Activated T-helper 1 cell treated with anti-CD3 and anti-CD28 coated beads, Interleukin-12 subunit alpha, Interleukin-12 subunit beta, Interleukin-2, Interleukin-4 antibody, amounts not matched to agents 30 ng/mL and 10 ng/mL and 1 ng/mL, durations not matched to agents 14 hours and 24 hours and 36 hours (primary cell): ENCODE measurements at places on chromosomes 11 and 22.

DNA sequence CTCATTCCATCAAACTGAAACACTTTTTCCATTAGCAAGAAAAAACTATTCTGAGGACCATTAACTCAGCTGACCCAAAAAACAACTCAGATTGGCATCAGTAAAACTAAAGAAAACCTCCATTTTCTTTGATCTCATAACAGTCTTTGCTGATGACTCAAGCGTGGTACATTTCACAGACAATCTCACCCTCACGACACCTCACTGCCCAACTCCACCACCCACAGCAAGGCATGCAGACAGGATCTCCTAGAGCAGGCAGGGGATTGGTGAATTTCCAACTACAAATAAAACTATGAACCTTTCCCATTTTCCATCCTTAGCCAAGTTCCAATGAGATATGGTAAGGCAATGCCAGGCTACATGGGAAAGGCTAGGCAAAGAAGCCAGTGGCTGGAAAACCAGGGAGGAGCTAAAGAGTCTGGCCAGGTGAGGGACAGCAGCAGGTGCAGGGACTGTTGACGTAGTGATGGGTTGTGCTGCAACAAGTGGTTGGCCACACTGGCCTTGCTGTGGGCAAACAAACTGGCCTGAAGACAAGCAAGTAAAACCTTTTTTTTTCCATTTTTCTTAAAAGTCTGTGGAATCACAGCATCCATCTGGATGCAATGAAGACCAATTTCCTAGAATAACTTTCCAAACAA is 97.2 kb downstream of the SERGEF start:
- H3K4me1 ChIP-seq, result no peaks in the 10 kb centered on the region
- no peak overlapping the region for H3K4me3 ChIP-seq
- H3K27ac ChIP-seq, result no peak overlapping the region
- DNase-seq, result no peak
- no peaks in the 10 kb centered on the region for H3K27me3 ChIP-seq

DNA sequence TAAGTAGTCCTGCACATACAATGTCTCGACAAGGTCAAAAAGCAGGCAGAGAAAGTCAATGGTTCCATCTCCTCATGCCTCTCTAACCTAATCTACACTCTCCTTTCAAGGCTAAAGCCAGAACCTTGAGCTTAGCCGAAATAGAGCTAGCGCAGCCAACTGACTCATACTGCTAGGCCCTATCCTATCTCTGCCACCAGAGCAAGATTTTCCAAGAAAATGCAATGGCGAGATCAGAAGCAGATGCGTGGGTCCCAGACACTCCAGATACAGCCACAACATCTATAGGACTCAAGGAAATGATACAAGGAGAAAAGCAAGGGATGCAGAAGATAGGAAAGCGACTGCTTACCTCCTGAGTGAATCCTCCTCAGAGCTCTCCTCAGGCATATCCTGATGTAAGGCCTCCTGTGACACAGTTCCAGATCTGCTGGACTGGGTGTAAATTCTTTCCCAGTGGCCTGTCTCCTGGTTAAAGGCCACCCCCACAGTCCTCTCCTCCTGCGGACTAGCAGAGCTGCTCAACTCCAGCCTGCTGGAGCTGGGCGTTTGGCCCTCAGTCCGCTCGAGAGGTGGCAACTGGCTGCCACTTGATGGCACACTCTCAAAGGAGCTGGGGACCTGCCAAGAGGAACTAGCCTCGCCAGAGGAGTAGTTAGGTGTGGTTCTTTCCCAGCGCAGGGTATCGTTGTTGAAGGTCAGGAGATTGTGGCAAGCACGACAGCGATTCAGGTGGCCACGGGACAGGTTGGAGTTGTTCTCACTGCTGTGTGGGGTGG is 52.0 kb downstream of the AMBRA1 start:
- no peak for DNase-seq
- H3K4me3 ChIP-seq, result no peak overlapping the region
- no peaks in the 10 kb centered on the region for H3K27me3 ChIP-seq
- peaks cover 11% of the 10 kb centered on the region for H3K4me1 ChIP-seq
- H3K36me3 ChIP-seq, result peaks cover 30% of the 10 kb centered on the region

- no peak for DNase-seq
- no peaks in the 10 kb centered on the region for H3K4me1 ChIP-seq
- no peak overlapping the region for H3K27ac ChIP-seq
- H3K36me3 ChIP-seq, result no peaks in the 10 kb centered on the region
- no peak overlapping the region for H3K4me3 ChIP-seq
Measured at GRCh38 chr11:56750190-56750589, 1.7 kb upstream of the OR9G4 start.

GRCh38 chr11:134223121-134223520 is 646 bp downstream of the NCAPD3 start:
- H3K4me1 ChIP-seq, result peaks cover 65% of the 10 kb centered on the region
- H3K4me3 ChIP-seq, result peak overlapping the region; percentile 98
- DNase-seq, result no peak
- peaks cover 34% of the 10 kb centered on the region for H3K36me3 ChIP-seq
- H3K27ac ChIP-seq, result peak overlapping the region; percentile 95

DNA sequence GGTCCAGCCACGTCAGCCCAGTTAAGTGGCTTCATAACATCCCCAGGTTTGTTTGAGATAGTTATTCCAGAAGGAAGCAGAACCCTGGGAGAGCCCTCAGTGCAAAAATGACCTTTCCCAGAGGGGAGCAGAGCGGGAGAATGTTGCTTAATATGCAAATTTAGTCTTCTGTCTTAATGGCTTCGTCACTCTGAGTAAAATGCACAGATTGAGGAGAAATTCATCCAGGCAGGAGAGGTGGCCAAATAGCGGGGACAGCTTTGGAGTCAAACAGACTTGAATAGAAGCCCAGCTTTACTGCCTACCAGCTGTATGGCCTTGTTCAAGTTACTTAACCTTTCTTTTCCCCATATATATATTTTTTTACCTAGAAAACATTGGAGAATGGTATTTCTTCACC is 12.3 kb upstream of the NRGN start:
- no peaks in the 10 kb centered on the region for H3K36me3 ChIP-seq
- no peak for DNase-seq
- no peaks in the 10 kb centered on the region for H3K4me1 ChIP-seq
- no peak overlapping the region for H3K27ac ChIP-seq

- DNase-seq, result no peak
- no peak overlapping the region for H3K27ac ChIP-seq
Measured at GRCh38 chr11:77372726-77373125, 71.2 kb upstream of the GDPD4 start.

GRCh38 chr11:133228471-133229329 is 303.6 kb downstream of the OPCML start:
- no peak overlapping the region for H3K4me3 ChIP-seq
- no peak overlapping the region for H3K27ac ChIP-seq
- H3K27me3 ChIP-seq, result peaks cover 1% of the 10 kb centered on the region
- no peaks in the 10 kb centered on the region for H3K4me1 ChIP-seq
- no peaks in the 10 kb centered on the region for H3K36me3 ChIP-seq

- H3K27ac ChIP-seq, result no peak overlapping the region
- no peaks in the 10 kb centered on the region for H3K27me3 ChIP-seq
- no peaks in the 10 kb centered on the region for H3K36me3 ChIP-seq
Measured at GRCh38 chr22:27487600-27488452, 313.7 kb downstream of the MN1 start.

GRCh38 chr11:133927690-133928627 is 28.8 kb downstream of the IGSF9B start:
- H3K4me3 ChIP-seq, result peak overlapping the region; percentile 79
- H3K4me1 ChIP-seq, result peaks cover 31% of the 10 kb centered on the region
- H3K36me3 ChIP-seq, result peaks cover 38% of the 10 kb centered on the region
- peak; percentile 59 for DNase-seq
- H3K27ac ChIP-seq, result peak overlapping the region; percentile 80

GRCh38 chr11:118200901-118201680 is 23.7 kb downstream of the JAML start:
- H3K4me3 ChIP-seq, result no peak overlapping the region
- peak; percentile 42 for DNase-seq
- peaks cover 43% of the 10 kb centered on the region for H3K36me3 ChIP-seq
- peaks cover 22% of the 10 kb centered on the region for H3K4me1 ChIP-seq
- H3K27me3 ChIP-seq, result no peaks in the 10 kb centered on the region

GRCh38 chr11:79600711-79601110 is 159.9 kb upstream of the TENM4 start:
- H3K27me3 ChIP-seq, result no peaks in the 10 kb centered on the region
- H3K4me3 ChIP-seq, result no peak overlapping the region
- DNase-seq, result no peak
- no peaks in the 10 kb centered on the region for H3K4me1 ChIP-seq
- no peaks in the 10 kb centered on the region for H3K36me3 ChIP-seq

DNA sequence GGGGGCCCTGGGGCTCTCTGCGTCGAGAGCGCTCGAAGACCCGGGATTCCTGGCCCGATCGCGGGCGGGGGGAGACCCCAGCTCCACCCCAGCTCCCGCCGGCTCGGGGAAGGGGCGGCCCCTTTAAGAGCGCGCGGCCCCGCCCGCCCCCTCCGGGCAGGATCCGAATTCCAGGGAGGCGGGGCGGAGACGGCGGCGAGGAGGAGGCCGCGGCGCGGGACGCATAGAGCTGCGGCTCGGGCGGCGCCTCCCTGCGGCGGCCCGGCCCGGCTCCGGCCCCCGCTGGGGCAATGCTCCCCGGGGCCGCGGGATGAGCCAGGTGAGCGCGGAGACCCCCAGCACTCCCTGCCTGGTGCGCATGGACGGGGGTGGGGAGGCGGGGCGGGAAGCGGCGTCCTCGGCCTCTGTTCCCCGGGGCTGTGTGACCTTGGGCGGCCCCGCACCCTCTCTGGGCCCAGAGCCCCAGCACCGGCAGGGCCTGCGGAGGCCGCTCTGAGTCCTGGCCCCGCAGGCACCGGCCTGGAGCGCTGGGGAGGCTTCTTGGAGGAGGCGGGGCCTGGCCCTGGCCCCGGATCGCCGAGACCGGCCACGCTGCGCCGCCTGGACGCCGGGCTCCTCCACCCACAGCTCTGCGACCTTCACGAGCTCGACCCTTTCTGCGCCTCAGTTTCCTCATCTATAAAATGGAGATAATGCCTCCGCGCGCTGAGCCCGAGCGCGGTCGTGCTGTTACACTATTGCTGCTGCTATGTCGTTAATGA is 565 bp downstream of the GAS2L1 start:
- peak overlapping the region; percentile 58 for H3K27ac ChIP-seq
- H3K4me1 ChIP-seq, result no peaks in the 10 kb centered on the region
- peak overlapping the region; percentile 81 for H3K4me3 ChIP-seq
- H3K36me3 ChIP-seq, result no peaks in the 10 kb centered on the region
- peaks cover 5% of the 10 kb centered on the region for H3K27me3 ChIP-seq

GRCh38 chr11:35021589-35021988 is 105.2 kb downstream of the PDHX start:
- H3K27me3 ChIP-seq, result peaks cover 10% of the 10 kb centered on the region
- H3K27ac ChIP-seq, result no peak overlapping the region
- H3K36me3 ChIP-seq, result peaks cover 15% of the 10 kb centered on the region

DNA sequence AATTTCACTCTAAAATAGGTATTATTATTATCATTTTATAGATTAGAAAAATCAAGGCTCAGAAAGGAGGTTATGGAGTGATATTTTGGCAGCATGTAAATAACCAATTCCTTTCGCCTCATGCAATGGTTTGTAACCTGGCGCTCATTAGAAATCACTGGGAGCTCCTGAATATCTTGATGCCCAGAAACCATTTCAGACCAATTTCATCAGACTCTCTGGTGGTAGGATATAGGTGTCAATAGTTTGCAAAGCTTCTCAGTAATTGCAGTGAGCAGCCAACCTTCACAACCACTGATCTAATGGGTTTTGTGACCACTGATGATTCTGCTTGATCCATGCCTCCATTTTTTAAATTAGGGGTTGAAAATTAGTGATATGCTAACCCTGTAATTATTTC is 57.8 kb upstream of the ZC3H12C start:
- no peak overlapping the region for H3K4me3 ChIP-seq
- no peaks in the 10 kb centered on the region for H3K4me1 ChIP-seq
- no peak for DNase-seq
- peaks cover 4% of the 10 kb centered on the region for H3K27me3 ChIP-seq

DNA sequence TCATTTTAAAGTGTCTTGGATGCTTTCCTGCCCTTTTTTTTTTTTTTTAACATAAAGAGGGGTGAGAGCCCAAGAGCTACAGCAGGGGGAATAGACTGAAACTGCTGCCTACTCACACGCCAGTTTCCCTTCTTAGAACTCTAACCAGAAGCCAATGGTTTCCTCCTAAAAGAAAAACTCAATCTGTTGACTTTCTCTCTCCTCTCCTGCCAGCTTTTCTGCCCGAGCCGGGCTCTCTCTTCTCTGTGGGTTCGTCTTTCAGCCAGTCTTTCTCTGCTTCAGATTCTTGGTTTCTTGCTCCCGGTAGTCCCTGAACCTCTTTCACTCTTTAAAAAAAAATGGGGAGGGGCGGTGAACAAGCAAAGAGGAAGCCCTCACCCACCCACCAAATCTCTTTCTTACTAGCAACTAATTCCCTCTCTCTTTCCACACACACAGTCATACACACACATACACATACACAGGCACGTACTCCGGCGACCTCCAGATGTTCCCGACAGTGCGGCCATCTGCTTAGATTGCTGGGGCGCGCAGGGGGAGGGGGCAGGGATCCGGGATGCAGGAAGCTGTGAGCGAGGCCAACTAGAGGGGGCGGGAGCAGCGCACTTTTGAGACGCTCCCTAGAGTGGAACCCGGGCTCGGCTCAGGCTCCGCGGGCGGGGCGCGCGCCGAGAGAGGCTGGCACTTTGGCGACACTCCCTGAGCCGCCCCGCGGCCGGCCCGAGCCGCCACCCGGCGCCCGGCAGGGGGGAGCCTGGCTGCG is 444 bp upstream of the TSKU start:
- peak overlapping the region; percentile 73 for H3K4me3 ChIP-seq
- peak; percentile 35 for DNase-seq
- H3K36me3 ChIP-seq, result peaks cover 2% of the 10 kb centered on the region
- peak overlapping the region; percentile 78 for H3K27ac ChIP-seq
- H3K27me3 ChIP-seq, result peaks cover 40% of the 10 kb centered on the region

DNA sequence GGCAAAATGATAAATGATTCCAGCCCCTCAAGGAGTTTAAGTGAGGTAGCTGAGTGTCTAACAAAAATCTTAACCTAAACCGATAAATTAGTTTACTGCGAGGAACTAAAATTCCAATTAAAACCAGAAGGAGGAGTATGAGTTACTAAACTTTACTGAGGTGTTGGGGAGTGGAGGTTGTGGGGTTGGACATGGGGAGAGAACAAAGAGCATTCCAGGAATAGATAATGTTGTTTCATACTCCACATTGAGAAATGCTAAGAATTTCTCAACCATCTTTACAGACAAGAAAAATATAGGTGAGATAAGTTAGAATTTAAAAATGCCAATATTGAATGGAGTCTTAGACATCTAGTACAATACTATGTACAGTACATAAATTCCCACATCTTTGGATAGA is 488.6 kb downstream of the METTL15 start:
- H3K4me3 ChIP-seq, result no peak overlapping the region
- no peaks in the 10 kb centered on the region for H3K27me3 ChIP-seq
- no peaks in the 10 kb centered on the region for H3K36me3 ChIP-seq
- no peak for DNase-seq
- H3K27ac ChIP-seq, result no peak overlapping the region

GRCh38 chr11:73271936-73272679 is at the start of gene P2RY6:
Gene P2RY6 (plus strand): TSS chr11:73272338. CDS start chr11:73296519, 24,181 bp downstream.
- peaks cover 18% of the 10 kb centered on the region for H3K27me3 ChIP-seq
- DNase-seq, result no peak
- no peak within 1 kb of the TSS for H3K4me3 ChIP-seq
- no peaks in the 10 kb centered on the region for H3K4me1 ChIP-seq
- H3K27ac ChIP-seq, result no peak within 1 kb of the TSS
